ENCODE measurements at places on chromosomes 13 and 19.

GRCh38 chr19:49666120-49666444, 349 bp downstream of the BCL2L12 start:
- DNase-seq: no peak

DNA sequence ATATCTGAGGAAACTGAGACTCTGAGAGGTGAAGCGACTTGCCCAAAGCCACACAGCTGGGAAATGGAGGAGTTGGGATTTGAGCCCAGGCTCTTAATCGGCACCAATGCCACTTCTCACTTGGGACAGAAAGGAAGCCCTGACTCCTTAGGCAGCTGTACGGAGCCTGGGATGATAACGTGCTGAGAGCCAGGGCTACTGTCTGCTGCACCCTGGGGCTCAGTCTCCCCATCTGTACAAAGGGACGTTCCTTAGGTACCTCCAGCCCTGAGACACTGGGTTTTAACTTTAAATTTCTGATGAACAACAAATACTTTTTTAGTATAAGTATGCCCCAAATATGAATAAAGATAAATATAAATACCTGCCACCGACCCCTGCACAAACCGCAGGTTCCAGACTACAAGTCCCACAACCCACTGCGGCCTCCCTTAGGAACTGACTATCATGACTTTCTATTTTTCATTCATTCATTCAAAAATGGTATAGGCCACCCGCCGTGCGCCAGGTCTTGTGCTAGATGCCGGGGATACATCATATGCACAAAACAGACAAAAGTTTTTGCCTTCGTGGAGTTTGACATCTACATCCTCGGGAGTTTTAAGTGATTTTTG, 776 bp upstream of the NCLN start:
- no peak for DNase-seq

DNA sequence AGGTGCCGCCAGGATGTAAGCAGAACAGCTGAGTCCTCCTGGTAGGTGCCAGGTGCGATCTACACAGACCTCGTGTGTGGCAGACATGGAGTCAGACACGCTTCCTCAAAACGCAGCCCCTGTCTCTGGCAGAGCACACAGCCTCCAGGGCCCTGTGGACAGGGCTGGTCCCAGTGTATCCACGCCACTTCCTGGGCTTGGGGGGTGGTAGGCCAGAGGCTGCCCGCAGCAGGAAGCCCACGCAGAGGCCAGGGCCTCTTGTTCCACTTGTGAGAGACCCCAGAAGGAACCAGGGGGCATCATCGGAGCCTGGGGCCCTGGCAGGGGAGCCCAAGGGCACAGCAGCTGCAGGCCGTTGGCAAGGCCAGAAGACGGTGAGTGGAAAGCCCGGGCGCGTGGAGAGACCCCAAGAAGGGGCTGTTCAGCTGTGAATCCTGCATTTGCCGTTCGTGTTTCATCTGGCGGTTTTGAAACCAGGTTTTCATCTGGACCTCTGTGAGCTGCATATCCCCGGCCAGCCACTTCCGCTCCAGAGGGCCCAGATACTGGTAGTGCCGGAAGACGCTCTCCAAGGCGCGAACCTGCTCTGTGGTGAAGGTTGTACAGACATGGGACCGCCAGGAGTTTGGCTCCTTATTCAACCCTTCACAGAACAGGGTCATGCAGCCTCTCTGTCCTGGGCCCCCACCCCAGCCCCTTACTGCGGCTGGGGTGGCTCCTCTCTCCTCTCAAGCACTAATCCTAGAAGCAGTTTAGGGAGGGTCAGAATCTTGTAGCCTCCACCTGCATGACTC, 25.1 kb upstream of the SLITRK1 start:
- DNase-seq: no peak

GRCh38 chr19:18845961-18846360, 14.2 kb downstream of the UPF1 start:
- DNase-seq: no peak

DNA sequence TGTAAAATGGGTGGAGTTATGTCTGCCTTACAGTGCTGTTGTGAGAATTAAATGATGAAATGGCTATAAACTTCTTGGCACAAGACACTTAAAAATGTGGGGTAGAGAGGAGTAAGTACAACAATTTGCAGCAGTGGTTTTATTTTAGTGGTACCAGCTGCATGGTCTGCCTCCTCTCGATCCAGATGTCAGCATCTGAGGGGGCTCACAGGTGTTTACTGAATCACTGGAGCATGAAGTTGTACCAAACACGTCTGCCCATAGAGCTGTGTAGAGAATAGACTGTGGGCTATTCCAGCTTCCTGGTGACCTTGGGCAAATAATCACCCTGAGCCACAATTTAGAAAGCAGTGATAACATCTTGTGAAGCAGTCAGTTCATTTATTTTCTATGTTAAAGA, 11.1 kb downstream of the SLC10A2 start:
- DNase-seq: no peak

GRCh38 chr13:33537026-33537425, 251.5 kb upstream of the STARD13 start:
- DNase-seq: no peak

DNA sequence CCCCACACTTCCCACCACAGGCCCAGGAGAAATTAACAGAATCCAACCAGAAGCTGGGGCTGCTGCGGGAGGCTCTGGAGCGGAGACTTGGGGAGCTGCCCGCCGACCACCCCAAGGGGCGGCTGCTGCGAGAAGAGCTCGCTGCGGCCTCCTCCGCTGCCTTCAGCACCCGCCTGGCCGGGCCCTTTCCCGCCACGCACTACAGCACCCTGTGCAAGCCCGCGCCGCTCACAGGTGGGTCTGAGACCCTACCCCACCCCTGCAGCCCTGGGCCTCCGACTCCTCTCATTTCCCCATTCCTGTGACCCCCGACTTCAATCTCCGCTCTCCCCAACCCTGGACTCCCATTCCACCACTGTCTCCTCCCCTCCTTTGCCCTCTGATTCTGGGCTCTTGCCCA, 17.8 kb downstream of the PKN1 start:
- DNase-seq: no peak

- DNase-seq: no peak
These were observed 336.0 kb downstream of the TBC1D4 start for GRCh38 chr13:75145927-75146326.
